ENCODE measurements at places on chromosomes 3 and 15. TPM values are rescaled to one million over a fixed set of nuclear protein-coding genes. Genes with fewer than 3 reads are reported as not detected.

Gene KBTBD8
- 5.4 TPM for total RNA-seq

GRCh38 chr3:153552887-153553604, 391.0 kb downstream of the RAP2B start:
- ATAC-seq, result no peak

DNA sequence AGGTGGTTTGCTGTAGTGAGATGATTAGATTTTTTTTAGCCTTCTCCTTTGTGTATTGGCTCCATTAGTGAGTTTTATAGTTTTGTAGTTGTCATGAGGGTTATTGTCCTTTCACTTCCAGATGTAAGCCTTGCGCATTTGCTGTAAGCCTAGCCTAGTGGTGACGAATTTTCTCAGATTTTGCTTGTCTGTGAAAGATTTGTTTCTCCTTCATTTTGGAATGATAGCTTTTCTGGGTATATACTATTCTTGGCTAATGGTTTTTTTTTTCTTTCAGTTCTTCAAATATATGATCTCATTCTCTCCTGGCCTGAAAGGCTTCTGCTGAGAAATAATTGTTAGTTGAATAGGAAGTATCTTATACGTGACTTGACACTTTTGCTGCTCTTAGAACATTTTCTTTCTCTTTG, 166.5 kb upstream of the THRB start:
- ATAC-seq, result no peak

Gene CEP152
- total RNA-seq, result 3.0 TPM

DNA sequence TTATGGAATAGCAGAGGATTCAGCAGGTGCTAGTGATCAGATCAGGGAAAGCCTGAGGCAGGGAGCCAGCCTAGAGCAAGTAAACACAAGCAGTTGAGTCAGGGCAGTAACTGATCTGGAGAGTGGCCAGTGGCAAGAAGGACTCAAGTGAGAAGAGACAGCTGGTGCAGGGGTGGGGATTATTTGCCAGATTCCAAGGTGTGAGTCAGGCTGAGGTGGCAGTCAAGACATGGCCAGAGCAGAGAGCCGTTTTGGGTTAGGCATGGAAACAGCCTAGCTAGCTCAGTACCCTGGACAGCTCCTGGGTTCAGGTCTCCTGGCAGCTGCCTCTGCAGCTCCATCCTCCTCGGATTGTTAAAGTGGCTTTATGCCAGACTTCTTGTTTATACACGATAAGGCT, 281.9 kb upstream of the ONECUT1 start:
- no peak for ATAC-seq

- no peak for ATAC-seq
These were observed 53.5 kb upstream of the CCDC54 start for GRCh38 chr3:107323723-107324122.

Gene TMF1
- total RNA-seq, result 39.7 TPM

- no peak for ATAC-seq
These were observed 132.2 kb downstream of the KLF13 start for GRCh38 chr15:31458596-31459399.

DNA sequence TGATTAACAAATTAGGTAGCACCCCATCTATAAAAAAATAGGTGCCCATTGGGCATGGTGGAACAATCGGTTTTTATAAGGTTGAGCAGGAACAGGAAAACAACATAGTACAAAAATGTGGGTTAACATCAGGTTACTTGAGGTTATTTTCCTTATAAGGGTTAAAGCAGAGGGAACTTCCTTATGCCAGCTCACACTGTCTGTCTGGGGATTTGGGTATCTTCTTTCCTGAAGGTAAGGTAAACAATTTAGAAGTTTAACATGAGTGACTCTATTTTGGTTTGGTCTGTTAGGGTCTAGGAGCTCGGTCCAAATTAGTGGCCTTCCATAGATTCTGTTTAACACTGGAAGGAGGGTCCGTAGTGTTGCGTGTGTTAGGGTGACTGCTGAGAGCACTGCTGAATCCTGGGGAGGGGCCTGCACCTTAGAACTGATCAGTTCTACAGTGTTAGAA, 14.7 kb downstream of the CHD2 start:
- ATAC-seq, result no peak

Gene FOXB1
- total RNA-seq, result not detected

Data from gastroesophageal sphincter (tissue), 4 donors.